ENCODE measurements at places on chromosomes 3 and 15. TPM values are rescaled to one million over a fixed set of nuclear protein-coding genes. Genes with fewer than 3 reads are reported as not detected.

DNA sequence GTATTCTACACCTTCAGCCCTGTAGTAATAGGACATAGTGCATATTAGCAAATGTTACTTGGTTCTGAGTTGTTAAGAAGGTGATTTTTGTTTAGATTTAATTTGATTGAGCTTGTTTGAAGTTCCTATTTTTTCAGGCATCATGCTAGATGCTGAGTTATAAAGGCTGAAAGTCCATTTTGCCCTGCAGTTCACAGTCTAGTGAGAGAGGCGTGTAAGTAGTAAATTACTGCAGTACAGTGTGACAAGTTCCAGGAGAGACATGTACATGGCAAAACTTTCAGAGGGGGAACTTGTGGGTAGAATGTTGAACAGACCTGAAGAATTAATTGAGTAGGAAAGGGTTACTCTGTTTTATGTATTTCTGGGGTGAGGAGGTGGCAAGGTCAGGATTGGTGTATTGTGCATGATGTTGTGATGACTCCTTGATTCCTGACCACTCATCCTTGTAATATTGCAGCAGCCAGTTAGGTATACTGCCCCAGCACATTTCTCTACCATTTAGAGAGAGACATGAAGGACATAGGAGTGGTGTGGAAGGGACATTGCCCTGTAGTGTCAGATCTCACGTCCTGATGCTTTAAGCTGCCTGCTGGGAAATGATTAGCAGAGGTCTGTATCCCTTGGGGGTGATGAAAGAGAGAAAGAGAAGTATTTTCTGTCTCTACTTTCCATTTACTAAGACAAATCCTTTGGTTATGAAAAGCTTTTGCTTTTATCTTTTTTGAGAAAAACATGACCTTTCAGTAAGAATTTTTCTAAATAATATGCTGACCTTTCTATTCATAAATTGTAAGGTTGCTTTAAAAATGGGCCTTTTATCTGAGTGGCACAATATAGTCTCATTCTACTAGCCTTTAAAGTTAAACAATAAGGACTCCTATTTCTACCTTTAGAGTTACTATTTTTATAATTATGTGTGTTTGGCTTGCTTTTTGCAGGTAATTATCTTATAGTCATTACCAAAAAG lies 16.9 kb downstream of the SACM1L start:
- DNase-seq, result no peak

DNA sequence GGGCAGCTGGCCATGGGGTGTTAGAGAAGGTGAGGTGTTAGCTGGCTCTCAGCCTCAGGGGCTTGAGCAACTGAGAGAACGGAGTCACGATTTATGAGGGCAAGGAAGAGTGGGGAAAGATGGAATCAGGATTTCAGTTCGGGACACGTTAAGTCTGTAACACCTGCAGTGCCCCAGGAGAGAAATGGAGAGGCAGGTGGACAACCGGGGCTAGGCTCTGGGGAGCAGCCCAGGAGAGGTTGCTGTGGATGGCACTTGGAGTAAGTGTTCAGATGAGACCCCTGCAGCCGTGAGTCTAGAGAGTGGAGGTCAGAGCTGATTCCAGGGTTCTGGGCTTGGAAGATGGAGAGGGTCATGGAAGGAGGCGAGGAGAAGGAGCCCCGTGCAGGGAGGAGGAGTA lies 237.9 kb downstream of the OCA2 start:
- DNase-seq, result no peak

GRCh38 chr3:157572559-157573270 lies 69.5 kb upstream of the VEPH1 start:
- no peak for DNase-seq

DNA sequence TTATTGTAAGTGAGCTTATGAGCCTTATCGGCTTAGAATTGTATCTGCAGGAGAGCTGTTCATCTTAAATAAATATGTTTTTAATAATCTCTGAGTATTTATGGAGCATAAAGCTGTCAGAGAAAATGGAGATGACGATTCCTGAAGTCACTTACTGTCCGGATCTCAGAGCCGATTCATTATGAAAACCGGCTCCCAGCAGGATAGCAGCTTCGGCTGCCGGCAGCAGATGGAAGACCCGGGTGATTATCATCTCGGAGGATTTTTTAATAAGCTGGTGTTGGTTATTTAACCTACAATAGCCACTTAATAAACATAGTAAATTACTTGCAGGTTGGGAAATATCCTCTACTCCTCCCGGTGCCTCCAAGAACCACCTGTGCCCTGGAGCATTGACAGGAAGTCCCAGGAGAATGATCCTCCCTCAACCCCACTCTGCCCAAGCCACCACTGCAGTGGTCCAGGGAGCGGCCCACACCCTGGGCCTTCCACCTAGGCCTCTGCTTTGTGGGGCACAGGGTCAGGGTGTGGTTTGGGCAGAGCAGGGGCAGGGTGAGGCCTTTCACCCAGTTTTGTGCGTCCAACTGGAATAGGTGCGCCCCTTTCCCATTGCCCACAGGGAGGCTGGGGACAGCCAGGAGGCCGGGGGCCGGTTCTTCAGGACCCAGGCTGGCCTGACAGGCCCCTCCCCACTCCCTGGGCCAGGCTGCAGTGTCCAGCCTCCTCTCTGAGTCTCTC lies 42.2 kb upstream of the PRR23E start:
- DNase-seq, result no peak

The IQCH gene
- 2.1 TPM for total RNA-seq

The SEMA5B gene
- 1.7 TPM for total RNA-seq

The KCNMB3 gene
- total RNA-seq, result 3.1 TPM

The PAK2 gene
- 63.4 TPM for total RNA-seq

GRCh38 chr15:60764408-60764963 lies 285.5 kb upstream of the ICE2 start:
- DNase-seq, result no peak

DNA sequence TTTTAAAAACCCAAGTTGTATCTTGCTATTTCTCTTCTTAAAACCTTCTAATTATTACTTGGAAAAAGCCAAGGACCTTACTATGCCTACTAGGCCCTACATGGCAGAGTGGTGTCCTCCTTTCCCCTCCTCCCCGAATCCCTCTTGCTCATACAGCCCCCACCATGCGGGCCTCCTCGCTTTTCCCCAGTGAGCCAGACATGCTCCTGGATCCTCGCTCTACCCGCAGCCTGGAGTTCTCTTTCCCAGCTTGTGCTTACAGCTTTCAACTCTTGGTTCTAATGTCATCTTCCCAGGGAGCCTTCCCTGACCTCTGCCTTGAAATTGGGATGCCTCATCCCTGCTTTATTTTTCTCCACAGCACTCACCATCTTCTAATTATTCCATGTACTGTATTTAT lies 111.8 kb upstream of the TLE3 start:
- DNase-seq, result no peak

DNA sequence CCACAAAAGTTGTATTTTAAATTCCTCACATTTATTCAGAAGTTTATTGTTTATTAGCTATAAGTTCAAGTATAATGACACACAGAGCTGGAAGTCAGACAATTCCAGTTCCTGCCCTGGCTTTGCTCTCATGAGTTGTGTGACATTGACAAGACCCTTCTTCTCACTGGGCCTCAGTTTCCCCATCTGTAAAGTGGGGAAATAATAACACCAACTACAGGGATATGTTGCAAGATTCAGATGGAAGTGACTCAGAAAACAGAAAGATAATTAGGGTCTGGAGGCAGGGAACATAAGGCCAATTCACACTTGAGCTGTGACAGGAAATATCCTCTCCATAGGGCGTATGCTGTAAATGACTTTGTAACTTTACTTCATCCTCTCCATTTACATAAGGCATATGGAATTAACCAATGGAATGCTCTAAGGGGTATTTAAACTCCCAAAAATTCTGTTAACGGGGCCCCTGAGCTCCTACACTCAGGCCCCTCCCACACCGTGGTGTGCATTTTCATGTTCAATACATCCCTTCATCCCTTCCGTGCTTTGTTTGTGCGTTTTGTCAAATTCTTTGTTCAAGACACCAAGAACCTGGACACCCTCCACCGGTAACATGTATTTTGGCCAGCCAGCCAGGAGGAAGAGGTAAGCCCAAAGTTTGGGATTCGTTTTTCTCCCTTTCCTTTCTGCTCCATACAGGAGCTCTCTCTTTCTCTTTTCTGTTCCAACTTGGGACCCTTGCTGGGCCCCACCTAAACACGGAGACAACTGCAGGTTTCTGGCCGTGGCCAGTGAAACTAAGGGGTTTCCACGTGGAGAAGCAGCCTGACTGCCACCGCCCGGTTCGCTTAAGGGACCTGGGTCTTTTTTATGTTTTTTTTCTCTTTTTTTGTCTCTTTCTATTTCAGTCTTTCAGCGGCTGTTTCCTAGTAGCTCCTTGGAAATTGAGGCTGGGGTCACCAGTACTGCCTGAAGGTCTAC lies 16.9 kb downstream of the CYP11A1 start:
- no peak for DNase-seq

- no peak for DNase-seq
Observed at GRCh38 chr3:59288951-59289350, 239.1 kb upstream of the CFAP20DC start.

DNA sequence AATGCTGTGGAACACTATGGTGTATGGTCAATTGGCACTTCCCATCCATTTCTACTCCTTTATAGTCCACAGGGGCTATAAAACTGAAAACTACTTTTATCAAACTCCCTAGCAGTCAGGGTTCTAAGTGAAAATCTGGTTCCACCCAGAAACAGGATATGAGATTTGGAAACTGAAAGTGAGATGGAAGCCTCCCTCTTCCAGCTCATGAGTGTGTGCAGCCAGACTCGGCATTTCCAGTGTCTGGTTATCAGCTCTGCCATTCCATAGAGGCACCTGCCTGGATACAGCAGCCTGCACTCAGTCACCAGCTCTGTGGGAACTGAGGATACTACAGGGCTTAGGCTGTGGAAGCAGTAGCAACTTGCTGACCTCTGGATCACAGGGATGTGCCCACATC lies 14.7 kb upstream of the PLA2G4F start:
- no peak for DNase-seq

The COMMD4 gene
- 57.6 TPM for total RNA-seq
